ENCODE measurements at places on chromosomes 3 and 15. TPM values are rescaled to one million over a fixed set of nuclear protein-coding genes. Genes with fewer than 3 reads are reported as not detected.

The ECE2 gene
- polyA plus RNA-seq, result 23.1 TPM

The IVD gene
- polyA plus RNA-seq, result 76.9 TPM

The CNBP gene
- 251 TPM for polyA plus RNA-seq

The SEMA6D gene
- polyA plus RNA-seq, result 160 TPM

The QTRT2 gene
- 10.0 TPM for polyA plus RNA-seq

The ANKRD34C gene
- polyA plus RNA-seq, result 0.42 TPM

The CFAP100 gene
- polyA plus RNA-seq, result 14.6 TPM

The USP50 gene
- 2.3 TPM for polyA plus RNA-seq

The CHD2 gene
- 102 TPM for polyA plus RNA-seq

The FSIP1 gene
- polyA plus RNA-seq, result 3.6 TPM

The COL6A5 gene
- polyA plus RNA-seq, result 0.09 TPM

The MLF1 gene
- 51.5 TPM for polyA plus RNA-seq

The SCAMP5 gene
- polyA plus RNA-seq, result 151 TPM

The SOX14 gene
- 2.7 TPM for polyA plus RNA-seq

The NT5DC2 gene
- 205 TPM for polyA plus RNA-seq
